HTR-8/SVneo (cell line): ENCODE measurements at places on chromosomes 6 and 20.

DNA sequence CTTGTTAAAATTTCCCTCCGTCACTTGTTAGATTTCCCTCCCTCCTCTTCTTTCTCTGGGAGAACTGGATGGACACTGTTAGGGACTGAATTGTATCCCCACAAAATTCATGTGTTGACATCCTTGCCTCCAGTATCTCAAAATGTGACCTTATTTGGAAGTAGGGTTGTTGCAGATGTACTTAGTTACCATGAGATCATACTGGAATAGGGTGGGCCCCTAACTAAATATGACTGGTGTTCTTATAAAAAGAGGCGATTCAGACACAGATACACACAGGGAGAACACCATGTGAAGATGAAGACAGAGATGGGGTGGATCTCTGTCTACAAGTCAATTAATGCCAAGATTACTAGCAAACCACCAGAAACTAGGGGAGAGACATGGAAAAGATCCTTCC is 139.5 kb downstream of the ALDH8A1 start:
- no peak for DNase-seq

- DNase-seq = no peak
These were observed 800 bp upstream of the GRIK2 start for GRCh38 chr6:101392586-101393230.

- DNase-seq = no peak
These were observed 161.6 kb downstream of the QKI start for GRCh38 chr6:163576114-163576513.

DNA sequence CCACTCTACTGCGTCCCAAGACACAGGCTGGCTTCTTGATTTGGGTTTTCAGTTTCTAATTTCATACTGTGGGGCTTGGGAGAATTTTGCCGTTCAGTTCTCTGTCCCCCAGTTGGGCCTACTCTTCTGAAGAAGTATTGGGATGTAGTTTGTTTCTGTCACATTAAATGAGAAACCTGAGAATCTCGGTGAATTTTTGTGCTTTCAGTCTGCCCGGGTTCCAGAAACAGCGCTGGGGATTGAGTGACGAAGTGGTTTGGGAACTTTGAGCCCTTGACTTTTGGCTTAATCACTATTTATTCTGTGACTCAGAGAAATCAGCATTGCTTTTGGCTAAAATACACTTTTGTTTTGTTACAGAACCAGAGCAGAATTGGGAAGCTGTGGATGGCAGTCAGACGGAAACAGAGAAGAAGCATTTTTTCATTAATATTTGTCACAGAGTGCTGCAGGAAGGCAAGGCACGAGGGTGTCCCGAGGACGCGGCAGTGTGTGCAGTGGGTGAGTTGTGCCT is 74.0 kb downstream of the IGF2R start:
- no peak for DNase-seq

DNA sequence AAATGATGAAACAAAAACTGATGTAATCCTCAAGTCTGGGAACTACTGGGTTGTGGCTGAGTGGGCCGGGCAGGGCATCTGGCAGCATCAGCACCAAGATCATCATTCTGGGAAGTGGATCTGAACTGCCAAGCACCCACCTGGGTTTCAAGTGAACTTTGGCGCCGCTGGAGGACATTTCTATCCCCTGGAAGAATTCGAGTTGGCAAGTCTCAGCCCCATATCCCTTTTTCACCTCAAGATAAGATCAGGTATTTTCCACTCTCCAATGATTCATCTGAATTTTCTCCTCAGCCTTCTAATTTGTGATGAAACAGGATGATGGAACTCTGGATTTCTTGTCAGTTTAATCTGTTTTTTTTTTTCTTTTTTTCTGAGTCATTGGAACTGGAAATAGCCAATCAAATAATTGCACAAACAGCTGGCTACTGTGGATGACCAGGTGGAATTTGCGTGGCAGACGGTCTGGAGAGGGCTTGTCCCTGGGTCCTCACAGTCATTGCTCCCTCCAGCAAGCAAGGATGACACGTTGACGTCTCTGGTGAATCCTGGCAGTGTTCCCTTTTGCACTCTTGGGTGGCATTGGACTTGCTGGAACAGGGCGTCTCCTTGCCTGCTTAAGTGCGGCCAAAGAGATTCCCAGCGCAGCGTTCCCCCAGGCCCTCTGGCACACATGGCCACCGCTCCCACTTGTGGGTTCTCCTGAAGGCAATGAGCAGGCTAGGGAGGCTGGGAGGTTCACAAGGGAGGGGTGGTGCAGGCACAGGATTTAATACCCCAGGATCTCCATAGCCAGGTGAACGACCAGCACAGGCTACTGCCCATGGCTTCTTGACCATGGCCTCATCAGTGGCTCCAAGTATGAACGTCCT is 80.4 kb downstream of the DHX35 start:
- peak; percentile 31 for DNase-seq

- no peak for DNase-seq
These were observed 167.4 kb downstream of the ZMYND8 start for GRCh38 chr20:47189060-47189459.

GRCh38 chr6:139262519-139263300 is 29.1 kb downstream of the TXLNB start:
- no peak for DNase-seq

DNA sequence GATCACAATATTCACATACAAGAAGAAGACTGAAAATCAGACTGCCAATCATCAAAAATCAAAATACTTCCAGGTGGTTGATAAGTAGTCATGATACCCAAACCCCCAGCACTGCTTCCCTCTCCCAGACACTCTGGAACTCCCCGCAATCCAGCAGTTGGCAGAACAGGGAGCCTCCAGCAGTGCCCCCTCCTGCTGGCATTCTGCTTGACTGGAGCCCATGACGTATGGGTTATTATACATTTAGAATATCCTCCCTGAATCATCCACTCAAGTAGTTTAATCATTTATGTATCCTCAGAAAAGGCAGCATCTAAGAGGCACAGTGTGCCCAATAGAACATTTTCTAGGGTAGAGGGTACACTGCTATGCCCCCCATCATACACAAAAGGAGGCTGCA is 9.3 kb upstream of the OGFRL1 start:
- DNase-seq = no peak

DNA sequence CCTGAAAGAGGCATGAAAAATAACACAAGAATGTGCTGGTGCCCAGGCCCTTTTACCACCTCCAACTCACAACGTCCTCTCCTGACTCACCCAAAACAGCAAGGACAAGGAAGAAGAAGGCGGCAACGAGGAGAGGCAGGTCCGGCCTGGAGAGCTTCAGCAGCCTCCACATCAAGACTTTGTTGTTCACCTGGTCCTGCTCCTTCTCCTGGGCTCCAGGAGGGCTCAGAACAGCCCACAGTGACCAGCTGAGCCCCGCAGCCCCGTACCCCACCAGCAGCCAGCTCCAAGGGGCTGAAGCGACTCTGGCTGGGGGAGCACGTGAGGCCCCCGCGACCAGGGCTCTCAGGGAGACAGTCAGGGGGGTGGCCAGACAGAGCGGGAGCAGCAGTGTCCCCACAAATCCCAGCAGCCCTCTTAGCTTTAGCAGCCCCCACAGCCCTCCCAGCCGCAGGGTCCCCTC is 857 bp downstream of the TAP2 start:
- peak; percentile 7 for DNase-seq

GRCh38 chr6:96058082-96058481 is 42.3 kb downstream of the FUT9 start:
- no peak for DNase-seq

DNA sequence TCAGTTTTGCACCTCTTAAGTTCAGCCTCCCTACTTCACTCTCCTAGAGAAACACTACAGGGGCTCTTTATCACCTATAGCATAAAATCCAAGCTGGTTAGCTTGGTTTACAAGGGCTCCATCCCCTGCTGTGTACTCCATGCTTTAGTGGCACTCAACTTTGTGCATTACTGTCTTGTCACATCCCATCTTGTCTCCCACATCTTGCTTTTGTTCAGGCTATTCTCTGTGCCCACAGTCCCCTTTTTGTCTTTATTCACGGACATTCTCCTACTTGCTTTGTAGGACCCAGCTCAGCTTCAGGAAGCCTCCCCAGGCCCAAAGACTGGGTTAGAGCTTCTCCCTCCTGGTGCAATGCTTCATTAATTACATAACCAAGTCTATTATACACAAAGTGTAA is 107.9 kb upstream of the SPACA1 start:
- no peak for DNase-seq

DNA sequence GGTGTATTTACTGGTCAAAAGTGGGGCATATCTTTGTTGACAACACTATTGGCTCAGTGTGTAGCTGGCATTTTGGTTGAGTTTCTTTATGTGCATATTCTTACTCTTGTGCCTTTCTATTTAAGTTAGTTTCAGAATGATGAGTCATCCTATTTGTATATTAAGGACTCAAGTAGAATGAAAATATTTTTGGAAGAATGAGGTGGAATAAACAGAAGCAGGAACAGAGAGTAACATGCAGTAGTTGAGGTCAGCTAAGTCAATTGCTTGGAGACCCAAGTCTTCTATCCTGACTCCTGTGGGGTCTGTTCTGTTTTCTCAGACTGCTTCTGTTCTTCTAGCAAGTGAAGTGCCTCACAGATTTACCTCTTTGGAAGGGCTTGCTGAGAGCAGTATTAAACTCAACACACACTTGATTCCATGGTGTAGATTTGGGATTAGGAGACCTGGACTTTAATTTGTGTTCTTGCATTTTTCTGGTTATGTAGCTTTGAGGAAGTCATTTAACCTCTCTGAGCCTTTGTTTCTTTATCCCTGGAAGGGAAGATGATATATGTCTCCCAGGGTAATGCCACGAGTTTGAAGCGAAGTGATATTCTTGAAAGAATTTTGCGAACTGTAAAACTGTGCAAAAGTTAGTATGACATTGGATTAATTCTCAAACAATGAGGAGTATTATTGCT is 324.3 kb downstream of the QKI start:
- DNase-seq = no peak

DNA sequence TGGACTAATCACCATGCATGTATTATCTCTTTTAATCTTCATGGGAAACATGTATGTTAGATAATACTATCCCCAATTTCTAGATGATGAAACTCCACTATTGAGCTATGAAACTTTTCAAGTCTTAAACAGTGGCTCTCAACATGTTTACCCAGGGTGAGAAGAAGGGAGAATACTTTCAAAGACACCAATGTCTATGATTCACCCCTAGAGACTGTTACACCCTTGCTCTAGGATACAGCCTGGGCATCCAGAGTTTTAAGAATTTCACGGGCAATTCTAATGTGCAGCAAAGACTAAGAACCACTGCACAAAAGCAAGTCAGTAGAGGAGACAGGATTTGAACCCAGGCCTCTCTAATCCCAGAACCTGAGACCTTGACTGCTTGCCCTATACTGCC is 47.8 kb downstream of the GFOD1 start:
- DNase-seq = no peak

GRCh38 chr6:85464722-85465150 is 14.9 kb downstream of the NT5E start:
- DNase-seq = peak; percentile 61

- no peak for DNase-seq
These were observed 3.2 kb downstream of the SLC29A1 start for GRCh38 chr6:44226368-44227147.
